IMR-90 (cell line): ENCODE measurements at places on chromosomes 5 and 9. TPM values are rescaled to one million over a fixed set of nuclear protein-coding genes. Genes with fewer than 3 reads are reported as not detected.

GALNT12 gene
- total RNA-seq, result 2.5 TPM in 2 replicates

CER1 gene
- total RNA-seq, result not detected in 2 replicates

HAVCR2 gene
- under 0.01 TPM in 2 replicates for total RNA-seq

LRRC26 gene
- total RNA-seq, result not detected in 2 replicates

PDE6A gene
- total RNA-seq, result not detected in 2 replicates

BTNL8 gene
- not detected in 2 replicates for total RNA-seq

PCDHB4 gene
- under 0.01 TPM in 1 of 2 replicates, not detected in the other for total RNA-seq

PCDHGA6 gene
- total RNA-seq, result 4.1 and 4.2 TPM in 2 replicates

SV2C gene
- total RNA-seq, result not detected in 2 replicates

STING1 gene
- total RNA-seq, result 18.6 and 20.6 TPM in 2 replicates

DCTN3 gene
- 104 and 122 TPM in 2 replicates for total RNA-seq

HTR4 gene
- total RNA-seq, result not detected in 2 replicates

SYNPO gene
- total RNA-seq, result 3.0 and 3.1 TPM in 2 replicates

GLRA1 gene
- not detected in 2 replicates for total RNA-seq

PCDHA1 gene
- total RNA-seq, result under 0.01 TPM in 1 of 2 replicates, not detected in the other

PAXX gene
- total RNA-seq, result 4.4 and 5.7 TPM in 2 replicates

SPINK7 gene
- not detected in 2 replicates for total RNA-seq

LMX1B gene
- total RNA-seq, result not detected in 2 replicates

SOX30 gene
- total RNA-seq, result not detected in 2 replicates

LAMC3 gene
- total RNA-seq, result under 0.01 TPM in 1 of 2 replicates, not detected in the other

CCDC192 gene
- total RNA-seq, result not detected in 2 replicates

PCDHGA7 gene
- 3.3 and 3.4 TPM in 2 replicates for total RNA-seq

PHF24 gene
- not detected in 2 replicates for total RNA-seq

CCL21 gene
- not detected in 2 replicates for total RNA-seq

KLF9 gene
- total RNA-seq, result 7.5 and 11.4 TPM in 2 replicates

EXD3 gene
- 1.1 and 1.7 TPM in 2 replicates for total RNA-seq

FGF1 gene
- total RNA-seq, result 7.7 and 8.1 TPM in 2 replicates

SHC3 gene
- total RNA-seq, result 13.3 and 13.9 TPM in 2 replicates

LCN12 gene
- not detected in 2 replicates for total RNA-seq

IL5 gene
- not detected in 2 replicates for total RNA-seq

BAAT gene
- total RNA-seq, result under 0.01 TPM in 1 of 2 replicates, not detected in the other

TUSC1 gene
- 2.0 and 3.1 TPM in 2 replicates for total RNA-seq

LHX2 gene
- not detected in 2 replicates for total RNA-seq

SNCAIP gene
- 19.0 and 22.5 TPM in 2 replicates for total RNA-seq

PRR7 gene
- total RNA-seq, result 1.1 TPM in 2 replicates

WHRN gene
- 0.18 and 0.28 TPM in 2 replicates for total RNA-seq

ENTREP1 gene
- not detected in 2 replicates for total RNA-seq

RASEF gene
- total RNA-seq, result under 0.01 TPM in 2 replicates

SREK1IP1 gene
- total RNA-seq, result 6.5 and 8.3 TPM in 2 replicates

PSMB7 gene
- 369 and 430 TPM in 2 replicates for total RNA-seq

ZNG1F gene
- 3.4 and 6.1 TPM in 2 replicates for total RNA-seq

BRD9 gene
- 40.0 and 43.4 TPM in 2 replicates for total RNA-seq

IFNA1 gene
- total RNA-seq, result not detected in 2 replicates

CSNK1G3 gene
- total RNA-seq, result 26.2 and 45.3 TPM in 2 replicates

PRSS3 gene
- 16.4 and 26.9 TPM in 2 replicates for total RNA-seq

SMU1 gene
- 36.0 and 37.8 TPM in 2 replicates for total RNA-seq

GNAQ gene
- 50.7 and 63.6 TPM in 2 replicates for total RNA-seq

ZDHHC21 gene
- total RNA-seq, result 4.5 and 8.3 TPM in 2 replicates

FST gene
- total RNA-seq, result 141 and 187 TPM in 2 replicates

OMD gene
- total RNA-seq, result not detected in 2 replicates
